Keratinocyte (primary cell): ENCODE measurements at places on chromosomes 2 and 18. TPM values are rescaled to one million over a fixed set of nuclear protein-coding genes. Genes with fewer than 3 reads are reported as not detected.

C2orf80 gene
- not detected in 3 replicates for polyA plus RNA-seq

RAD51AP2 gene
- 0.01 to 0.12 TPM (median 0.12 TPM) in 3 replicates for polyA plus RNA-seq

BCL11A gene
- polyA plus RNA-seq: 3.8 to 5.3 TPM (median 5.0 TPM) in 3 replicates

SLC9A2 gene
- polyA plus RNA-seq: 0.05 to 0.13 TPM (median 0.09 TPM) in 3 replicates

NPPC gene
- polyA plus RNA-seq: not detected in 3 replicates

DARS1 gene
- polyA plus RNA-seq: 78.3 to 129 TPM (median 80.3 TPM) in 3 replicates

ANKRD62 gene
- not detected in 3 replicates for polyA plus RNA-seq

SMYD5 gene
- polyA plus RNA-seq: 18.6 to 24.2 TPM (median 19.8 TPM) in 3 replicates

KIF5C gene
- 0.01 to 0.09 TPM (median 0.03 TPM) in 3 replicates for polyA plus RNA-seq

PTPN4 gene
- 9.3 to 21.2 TPM (median 20.6 TPM) in 3 replicates for polyA plus RNA-seq

PSTPIP2 gene
- 15.4 to 30.8 TPM (median 27.3 TPM) in 3 replicates for polyA plus RNA-seq

GPR45 gene
- polyA plus RNA-seq: not detected in 3 replicates

VSNL1 gene
- polyA plus RNA-seq: 18.4 to 41.1 TPM (median 32.1 TPM) in 3 replicates

DCC gene
- polyA plus RNA-seq: not detected in 3 replicates

PPIL3 gene
- polyA plus RNA-seq: 28.1 to 84.0 TPM (median 47.2 TPM) in 3 replicates

BOD1L2 gene
- polyA plus RNA-seq: not detected in 3 replicates

AGFG1 gene
- 111 to 125 TPM (median 111 TPM) in 3 replicates for polyA plus RNA-seq

CDH2 gene
- 0.27 to 0.71 TPM (median 0.46 TPM) in 3 replicates for polyA plus RNA-seq
